NCI-H748 treated with DMSO at 0.1 percent for 48 hours (cell line): ENCODE measurements at places on chromosomes 13 and 19.

GRCh38 chr13:46593398-46593797 is 40.4 kb downstream of the LRCH1 start:
- DNase-seq, result no peak

- DNase-seq, result no peak
Measured at GRCh38 chr13:24103782-24104372, 56.6 kb upstream of the SPATA13 start.

DNA sequence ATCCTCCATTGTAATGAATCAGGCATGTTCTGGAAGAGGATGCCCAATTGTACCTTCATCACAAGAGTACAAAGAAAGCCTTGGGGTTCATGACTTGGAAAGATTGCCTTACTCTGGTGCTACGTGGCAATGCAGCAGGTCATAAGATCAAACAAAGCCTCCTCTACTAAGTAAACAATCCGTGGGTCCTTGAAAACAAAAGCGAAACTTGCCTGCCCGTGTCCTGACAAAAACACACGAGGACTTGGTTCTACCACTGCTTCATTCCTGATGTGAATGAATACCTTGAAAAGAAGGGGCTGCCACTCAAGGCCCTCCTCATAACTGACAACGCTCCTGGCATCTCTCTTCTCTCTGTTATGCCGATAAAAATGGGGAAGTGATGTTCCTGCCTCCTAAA is 18.9 kb downstream of the ZNF563 start:
- no peak for DNase-seq

- no peak for DNase-seq
Measured at GRCh38 chr19:57682226-57682766, 519 bp downstream of the ZNF551 start.

GRCh38 chr19:46823049-46823448 is 27.6 kb downstream of the AP2S1 start:
- DNase-seq, result no peak

GRCh38 chr19:16206046-16206605 is 8.4 kb downstream of the AP1M1 start:
- DNase-seq, result no peak

DNA sequence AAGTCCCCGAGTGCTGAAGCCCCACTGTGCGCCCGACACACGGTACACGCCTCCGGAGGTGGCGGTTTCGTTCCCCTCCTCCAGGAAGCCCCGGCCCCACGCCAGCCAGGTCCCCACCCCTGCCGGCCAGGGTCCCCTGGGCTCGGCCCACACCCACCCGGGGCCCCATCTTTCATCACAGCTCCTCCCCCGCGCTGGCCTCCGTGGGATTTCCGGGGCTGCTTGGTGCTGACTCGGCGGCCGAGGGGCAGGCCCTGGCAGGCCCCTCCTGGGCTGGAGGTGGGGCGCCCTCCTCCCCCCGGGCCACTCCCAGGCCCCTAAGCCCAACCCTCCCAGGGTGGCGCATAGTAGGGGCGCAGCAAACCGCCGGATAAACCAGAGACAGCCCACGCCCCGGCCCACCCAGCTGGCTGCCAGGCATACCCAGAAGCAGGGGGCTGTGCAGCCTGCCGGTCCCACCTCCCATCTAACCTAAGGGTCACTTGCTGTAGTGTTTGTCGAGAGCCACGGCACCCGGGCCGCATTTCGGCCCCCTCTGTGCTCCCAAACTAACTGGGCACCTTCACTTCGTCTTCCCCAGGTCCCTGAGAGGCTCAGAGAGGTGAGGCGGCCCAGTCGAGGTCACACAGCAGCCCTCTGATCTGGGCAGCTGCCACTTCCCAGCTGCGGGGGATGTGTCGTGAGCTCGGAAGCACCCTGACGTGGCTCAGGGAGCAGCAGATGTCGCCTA is 6.6 kb downstream of the ZBTB7A start:
- no peak for DNase-seq

GRCh38 chr13:35179494-35179893 is 237.4 kb downstream of the NBEA start:
- no peak for DNase-seq

DNA sequence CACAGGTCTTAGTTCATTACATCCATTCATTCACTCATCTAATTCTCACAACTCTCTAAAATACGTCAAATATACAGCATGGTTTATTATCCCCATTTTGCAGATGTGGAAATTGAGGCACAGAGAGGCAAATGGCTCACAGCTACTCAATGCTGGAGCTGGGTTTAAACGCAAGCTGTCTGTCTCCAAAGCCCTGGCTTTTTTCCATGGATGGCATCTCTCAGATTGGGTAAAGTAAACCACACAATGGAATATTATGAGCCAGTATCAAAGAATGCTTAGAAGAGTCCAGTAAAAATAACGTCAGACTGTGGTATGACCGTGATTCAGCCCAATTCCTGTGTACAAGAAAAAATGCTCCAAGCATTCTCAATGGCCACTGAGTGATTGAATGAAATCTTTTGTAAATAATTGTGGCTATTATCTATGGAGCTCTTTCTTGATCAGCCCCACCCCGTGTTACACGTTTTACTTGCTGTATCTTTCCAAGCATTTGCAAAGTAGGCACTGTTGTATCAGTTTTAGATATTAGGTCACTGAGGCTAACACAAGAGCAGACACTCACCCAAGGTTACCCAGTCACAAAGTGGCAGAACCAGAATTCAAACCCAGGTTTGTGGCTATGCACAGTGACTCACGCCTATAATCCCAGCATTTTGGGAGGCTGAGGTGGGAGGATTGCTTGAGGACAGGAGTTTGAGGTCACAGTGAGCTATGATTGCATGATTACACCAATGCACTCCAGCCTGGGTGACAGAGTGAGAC is 5.5 kb upstream of the ACP7 start:
- DNase-seq, result no peak

- no peak for DNase-seq
Measured at GRCh38 chr19:46288896-46289588, 7.8 kb upstream of the HIF3A start.

DNA sequence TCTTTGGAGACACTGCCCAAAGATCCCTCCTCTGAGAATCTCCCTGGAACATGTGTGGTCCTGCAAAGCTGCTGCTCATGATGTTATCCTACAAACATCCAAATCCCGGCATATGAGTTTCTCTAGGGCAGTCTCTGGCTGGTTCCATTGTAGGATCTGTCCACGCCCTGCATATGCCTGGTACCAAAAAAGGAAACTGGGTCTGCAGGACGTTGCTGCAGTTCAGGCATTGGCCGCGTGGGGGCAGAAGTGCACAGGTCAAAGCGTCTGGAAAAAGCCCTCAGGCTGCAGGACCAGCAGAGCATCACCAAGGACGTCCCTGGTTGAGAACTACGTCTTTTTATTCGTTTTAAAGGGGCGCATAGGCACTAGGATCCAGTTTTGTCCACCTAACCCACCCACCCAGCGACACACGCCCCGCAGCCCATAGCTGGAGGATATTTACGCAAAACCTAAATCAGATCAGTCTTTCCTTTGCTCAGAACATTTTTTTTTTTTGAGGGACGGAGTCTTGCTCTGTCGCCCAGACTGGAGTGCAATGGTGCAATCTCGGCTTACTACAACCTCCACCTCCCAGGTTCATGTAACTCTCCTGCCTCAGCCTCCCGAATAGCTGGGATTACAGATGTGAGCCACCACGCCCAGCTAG is 12.9 kb upstream of the ZNF564 start:
- DNase-seq, result peak; percentile 66

DNA sequence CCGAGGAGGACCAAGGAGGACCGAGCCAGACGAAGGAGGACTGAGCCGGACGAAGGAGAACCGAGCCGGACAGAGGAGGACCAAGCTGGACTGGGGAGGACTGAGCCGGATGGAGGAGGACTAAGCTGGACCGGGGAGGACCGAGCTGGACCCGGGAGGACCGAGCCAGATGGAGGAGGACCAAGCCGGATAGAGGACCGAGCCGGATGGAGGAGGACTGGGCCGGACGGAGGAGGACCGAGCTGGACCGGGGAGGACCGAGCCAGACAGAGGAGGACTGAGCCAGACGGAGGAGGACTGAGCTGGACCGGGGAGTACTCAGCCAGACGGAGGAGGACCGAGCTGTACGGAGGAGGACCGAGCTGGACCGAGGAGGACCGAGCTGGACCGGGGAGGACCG is 3.2 kb downstream of the PIP5K1C start:
- DNase-seq, result no peak

DNA sequence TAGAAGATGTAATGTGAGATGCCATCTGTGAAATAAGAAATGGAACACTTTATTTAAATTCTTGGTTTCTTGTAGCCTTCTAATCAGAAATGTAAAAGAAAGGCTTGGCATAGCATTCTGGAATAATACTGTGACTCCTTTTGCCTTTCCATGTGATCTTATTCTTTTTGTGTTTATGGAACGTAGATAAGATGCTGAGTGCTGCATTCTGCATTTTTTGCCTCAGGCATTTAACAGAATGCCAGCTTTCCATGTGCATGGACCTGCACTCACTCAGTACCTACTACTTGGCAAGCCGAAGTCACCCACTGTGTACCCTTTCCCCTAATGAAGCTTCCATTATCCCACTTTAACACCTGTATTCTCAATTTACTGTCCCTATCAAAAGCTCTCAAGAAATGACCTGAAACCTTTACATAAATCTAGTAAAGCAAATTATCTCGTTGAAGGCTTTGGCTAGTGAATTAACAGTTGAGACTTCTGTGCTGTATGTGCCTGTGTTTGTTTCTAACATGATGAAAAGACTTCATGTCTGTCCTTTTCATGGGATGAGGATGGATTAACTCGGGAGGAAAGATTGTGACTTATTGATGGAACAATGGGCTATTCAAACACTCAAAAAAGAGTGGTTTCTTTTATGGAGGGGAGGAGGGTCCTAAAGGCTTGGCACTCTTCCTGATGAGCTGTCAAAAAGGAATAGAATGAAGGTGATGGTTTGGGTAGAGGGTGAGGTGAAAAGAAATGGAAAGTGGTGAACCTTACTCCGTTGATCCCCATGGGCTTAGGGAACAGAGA is 44.7 kb upstream of the FRY start:
- peak; percentile 99 for DNase-seq

DNA sequence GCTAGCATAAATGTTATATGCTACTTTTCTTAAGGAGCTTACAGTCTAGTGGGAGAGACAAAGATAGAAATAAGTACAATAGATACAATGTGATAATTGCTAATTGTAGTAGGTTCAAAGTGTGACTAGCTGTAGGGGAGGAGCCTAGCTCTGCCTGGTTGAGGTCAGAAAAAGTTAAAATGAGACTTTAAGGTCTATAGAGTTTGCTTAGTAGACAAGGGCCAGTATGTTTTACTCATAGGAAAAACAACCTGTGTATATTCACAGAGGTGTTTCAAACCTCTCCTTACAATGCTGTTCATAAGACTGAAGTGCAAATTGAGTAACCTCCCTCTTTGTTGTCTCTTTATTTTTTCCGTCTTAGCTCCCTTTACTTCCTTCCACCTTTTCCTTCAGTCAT is 56.1 kb downstream of the PDS5B start:
- DNase-seq, result no peak

- DNase-seq, result no peak
Measured at GRCh38 chr19:37698216-37698615, 21.3 kb downstream of the ZNF607 start.

- no peak for DNase-seq
Measured at GRCh38 chr19:51524666-51525264, 6.7 kb downstream of the SIGLEC6 start.

- no peak for DNase-seq
Measured at GRCh38 chr13:44281252-44282000, 92.2 kb upstream of the SERP2 start.

DNA sequence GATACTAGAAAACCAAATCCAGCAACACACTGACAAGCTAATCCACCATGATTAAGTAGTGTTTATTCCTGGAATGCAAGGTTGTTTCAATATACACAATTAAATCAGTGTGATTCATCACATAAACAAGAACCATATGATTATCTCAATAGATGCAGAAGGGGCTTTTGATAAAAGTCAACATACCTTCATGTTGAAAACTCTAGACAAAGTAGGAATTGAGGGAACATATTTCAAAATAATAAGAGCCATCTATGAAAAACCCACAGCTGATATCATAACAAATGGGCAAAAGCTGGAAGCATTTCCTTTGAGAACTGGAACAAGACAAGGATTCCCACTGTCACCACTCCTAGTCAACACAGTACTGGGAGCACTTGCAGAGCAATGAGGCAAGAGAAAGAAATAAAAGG is 213.6 kb upstream of the CSNK1A1L start:
- no peak for DNase-seq

DNA sequence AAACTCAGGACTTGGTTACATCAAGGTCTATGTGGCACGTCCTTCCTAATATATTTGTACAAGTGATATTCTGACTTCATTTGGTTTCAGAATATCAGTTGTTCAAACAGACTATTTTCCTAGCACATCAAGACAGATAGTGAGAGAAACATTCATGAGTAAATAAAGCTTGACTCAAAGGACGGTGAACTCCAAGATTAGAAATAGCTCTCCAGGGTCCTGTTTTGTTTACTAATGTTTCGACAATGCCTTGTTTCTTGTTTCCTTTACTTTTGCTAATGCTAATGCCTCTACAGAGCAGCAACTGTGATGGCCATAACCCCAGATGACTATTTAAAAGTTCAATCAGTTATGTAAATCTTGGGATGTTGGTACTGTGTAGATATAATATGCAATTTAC is 313.9 kb downstream of the KLF12 start:
- no peak for DNase-seq

DNA sequence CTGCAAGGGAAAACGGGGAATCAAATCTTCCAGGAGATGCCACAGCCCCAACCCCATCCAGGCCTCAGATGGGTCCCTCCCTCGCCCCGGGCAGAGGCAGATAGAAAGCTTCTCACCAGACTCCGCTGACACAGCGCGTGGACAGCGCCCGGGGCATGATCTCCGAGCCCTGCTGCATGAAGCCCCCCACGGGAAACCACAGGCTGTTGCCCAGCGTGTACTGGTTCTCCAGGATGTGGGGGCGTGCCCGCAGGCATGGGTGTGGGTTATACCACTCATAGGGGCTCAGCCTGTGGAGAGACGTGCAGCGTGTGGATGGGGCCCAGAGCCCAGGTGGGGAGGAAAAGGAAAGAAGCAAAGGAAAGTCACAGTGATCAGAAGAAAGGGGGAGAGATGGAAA is 27.2 kb upstream of the ATP1A3 start:
- DNase-seq, result no peak

DNA sequence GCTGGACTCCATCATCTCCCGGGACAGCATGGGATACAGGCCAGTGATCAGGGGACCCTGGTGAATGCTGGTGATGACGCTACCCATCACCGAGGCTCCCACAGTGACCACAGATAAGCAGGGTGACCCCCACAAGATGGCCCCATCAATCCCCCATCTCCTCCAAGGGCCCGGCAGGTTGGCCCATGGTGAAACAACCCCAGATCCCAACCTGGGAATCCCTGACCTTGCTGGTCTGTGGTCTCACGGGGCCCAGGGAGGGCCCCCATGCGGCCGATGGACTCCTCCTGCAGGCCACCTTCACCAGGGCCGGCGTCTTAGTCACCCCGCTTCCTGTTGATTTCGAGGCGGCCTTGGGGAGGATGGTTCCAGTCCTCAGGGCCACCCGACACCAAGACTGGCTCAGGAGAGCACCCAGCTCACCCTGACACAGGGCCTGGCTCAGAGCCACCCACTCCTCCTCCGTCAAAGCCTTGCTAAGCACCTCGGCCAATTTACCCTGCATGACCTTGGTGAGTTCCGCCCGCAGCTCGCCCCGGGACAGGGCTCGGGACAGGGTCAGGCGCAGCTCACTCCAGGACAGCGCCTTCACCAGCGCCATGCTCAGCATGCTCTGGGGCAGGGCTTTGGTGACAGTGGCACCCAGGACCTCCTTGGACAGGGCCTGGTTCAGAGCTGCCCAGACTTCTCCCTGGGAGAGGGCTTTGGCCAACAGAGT is 10.0 kb downstream of the IQCN start:
- no peak for DNase-seq

GRCh38 chr13:69287050-69287698 is 820.5 kb upstream of the ATXN8OS start:
- DNase-seq, result no peak
